ENCODE measurements at places on chromosomes 11 and 22.

DNA sequence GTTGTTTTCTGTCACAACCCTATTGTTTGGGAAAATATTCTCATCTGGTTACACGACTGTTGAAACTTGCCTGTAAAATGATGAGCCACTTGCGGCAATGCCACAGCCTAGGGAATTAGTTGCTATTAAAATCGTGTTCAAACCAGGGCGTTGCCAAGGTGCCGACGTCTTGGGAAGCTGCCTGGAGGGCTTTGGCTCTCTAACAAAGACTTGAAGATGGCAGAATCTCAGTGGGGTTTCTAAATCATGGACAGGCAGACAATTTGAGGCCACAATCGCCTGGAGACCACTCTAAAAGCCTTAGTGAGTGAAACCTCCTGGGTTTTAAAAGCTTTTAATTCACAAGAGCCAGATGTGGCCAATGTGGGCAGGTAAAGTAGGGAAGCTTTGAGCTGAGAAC is 117.2 kb upstream of the BMAL1 start:
- DNase-seq, result no peak

DNA sequence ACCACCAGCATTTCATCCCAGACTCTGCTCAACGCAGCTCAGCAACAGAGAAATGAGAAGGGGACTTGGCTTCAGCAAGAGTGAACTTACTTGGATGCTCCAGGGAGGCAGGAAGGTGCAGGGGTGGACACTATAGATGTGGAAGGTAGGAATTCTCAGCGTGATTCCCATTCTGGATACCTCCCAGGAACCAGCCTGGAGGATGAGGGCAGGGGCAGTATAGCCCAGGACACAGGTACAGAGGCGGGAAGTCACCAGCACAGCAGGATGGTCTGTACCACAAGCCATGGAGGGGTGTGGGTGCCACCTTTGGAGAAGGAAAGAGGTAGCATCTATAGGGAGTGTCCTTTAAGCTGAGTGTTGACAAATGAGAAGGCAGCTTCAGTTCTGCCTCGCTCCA is 1275.2 kb downstream of the TBC1D22A start:
- DNase-seq, result no peak

- DNase-seq, result no peak
Measured at GRCh38 chr11:47001781-47002181, 65.2 kb downstream of the CSTPP1 start.

- no peak for DNase-seq
Measured at GRCh38 chr22:47333625-47334024, 571.2 kb downstream of the TBC1D22A start.

GRCh38 chr11:132126973-132127899 is 756.8 kb downstream of the NTM start:
- peak; percentile 9 for DNase-seq

Data from substantia nigra (tissue), 51 donors.